Stimulated activated CD4-positive, alpha-beta T cell treated with anti-CD3 and anti-CD28 coated beads, Interleukin-4, amount 100 ng/mL, for 4 hours (primary cell): ENCODE measurements at places on chromosomes 5 and 9.

DNA sequence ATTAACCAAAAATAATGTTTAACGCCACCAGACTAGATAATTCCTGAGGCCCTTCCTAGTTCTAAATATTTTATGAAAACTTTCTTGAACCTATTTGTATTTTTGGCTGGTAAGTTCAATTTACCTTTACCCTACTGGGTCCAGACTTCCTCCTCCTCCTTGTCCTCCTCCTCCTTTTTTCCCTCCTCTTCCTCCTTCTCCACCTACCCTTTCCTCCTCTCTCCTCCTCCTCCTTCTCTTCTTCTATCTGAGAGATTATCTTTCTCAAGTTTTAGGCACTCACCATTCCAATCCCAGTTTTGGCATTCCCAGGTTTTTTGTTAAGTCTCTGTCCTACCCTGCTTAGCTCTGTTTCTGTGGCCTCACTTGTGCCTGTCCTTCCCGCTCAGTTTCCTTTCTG, 24.7 kb upstream of the RAPGEF1 start:
- no peak for DNase-seq

DNA sequence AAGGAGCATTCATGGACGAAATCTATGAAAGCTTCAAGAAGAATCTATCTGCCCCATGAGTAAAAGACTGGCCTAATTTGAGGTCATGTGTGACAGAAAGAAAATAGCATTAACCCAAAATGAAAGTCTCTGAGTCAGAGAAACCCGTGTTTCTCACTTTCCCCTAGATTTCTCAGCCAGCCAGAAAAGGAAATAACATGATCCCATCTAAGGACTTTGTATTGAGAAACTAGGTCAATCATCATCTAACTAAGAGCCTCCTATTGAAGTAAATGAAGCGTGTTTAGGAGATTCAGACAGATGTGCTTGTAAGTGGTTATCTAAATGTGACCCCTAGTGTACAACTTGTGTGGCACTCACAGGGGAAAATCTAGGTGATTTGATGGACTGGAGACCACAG, 77.3 kb upstream of the ZNF366 start:
- DNase-seq: no peak

DNA sequence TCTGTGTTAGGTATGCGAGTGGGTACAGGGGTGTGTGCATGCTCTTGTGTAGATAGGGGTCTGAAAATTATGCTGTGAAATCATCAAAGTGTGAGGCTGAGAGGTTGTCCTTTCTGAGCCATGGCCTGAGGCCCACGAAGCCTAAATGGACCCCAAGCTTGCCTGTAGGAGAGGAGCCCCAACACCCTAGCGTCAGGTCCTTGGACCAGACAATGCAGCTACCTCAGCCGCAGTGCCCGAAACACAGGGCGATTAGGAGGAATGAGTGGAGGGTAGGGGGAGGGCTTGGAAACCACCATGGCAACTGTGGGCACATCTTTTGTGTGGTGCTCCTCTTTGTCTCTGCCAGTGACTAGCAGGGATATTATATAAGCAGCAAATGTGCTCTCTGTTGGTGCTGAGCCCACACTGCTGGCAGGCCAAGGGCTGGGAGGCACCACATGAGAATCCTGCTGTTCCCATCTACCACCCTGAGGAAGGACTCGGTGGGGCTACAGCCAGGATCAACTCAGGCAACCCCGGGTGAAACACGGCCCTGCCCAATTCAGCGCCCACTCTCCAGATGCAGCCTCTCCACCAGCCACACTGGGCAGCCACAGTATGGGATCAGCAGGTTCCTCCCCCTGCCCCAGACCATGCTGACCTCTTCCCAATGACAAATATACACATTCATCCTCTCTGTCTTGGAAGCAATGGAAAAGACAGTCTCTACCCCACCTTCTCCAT, 84.6 kb upstream of the FSTL4 start:
- no peak for DNase-seq

DNA sequence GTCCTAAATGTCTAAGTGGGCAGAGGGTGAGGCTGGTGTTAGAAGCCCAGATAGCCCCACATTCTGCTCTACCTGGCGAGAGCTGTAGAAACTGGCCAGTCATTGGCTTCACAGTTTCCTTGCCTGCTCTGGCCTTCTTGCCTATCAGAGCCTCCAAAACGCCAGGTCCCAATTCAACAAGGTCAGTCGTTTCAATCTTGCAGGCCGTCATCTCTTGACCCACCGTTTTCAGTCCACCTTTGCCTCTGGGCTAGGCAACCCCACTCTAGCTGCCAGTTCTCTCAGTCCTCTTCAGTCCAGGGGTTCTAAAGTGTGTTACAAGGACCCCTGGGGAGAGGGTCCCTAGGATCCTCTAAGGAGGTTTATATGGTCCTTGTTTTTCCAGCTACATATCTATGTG, 20.0 kb upstream of the TIFAB start:
- DNase-seq: no peak

- DNase-seq: peak; percentile 9
Measured at GRCh38 chr9:27333241-27334052, 36.5 kb upstream of the EQTN start.

DNA sequence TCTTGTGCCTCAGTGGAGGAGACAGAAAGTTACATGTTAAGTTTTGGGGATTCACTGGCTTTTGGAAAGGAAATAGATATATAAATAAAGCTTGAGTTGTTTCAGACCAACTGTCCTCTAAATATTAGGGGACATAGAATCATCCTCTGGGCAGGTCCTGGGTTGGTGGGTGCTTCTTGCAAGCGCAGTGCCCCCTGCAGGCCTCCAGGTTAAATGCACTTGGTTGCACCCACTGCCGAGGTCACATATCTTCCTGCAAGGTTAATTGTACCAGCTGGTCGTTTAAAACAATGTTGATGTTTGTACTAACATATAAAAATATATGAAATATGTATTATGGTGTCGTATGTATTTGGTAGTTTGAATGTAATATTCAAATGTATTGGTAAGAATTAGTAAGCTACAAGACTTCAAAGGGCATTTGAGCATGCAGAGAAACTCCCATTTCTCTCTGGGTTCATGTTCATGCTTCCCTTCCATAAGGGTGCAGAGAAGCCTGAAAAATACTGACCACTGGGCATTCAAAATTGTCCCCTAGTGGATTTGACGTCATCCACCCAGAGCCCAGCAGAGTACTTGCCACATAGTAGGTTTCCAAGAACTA, 87.0 kb downstream of the ZNF618 start:
- peak; percentile 5 for DNase-seq

- no peak for DNase-seq
Measured at GRCh38 chr9:113349445-113350094, at the start of gene BSPRY. Gene BSPRY (plus strand): TSS chr9:113349541. CDS start chr9:113349580, 39 bp downstream.

- no peak for DNase-seq
Measured at GRCh38 chr5:38776149-38776896, 69.5 kb upstream of the OSMR start.

GRCh38 chr5:175356428-175356827, 87.6 kb downstream of the DRD1 start:
- no peak for DNase-seq

GRCh38 chr9:112559629-112560413, 73.2 kb downstream of the KIAA1958 start:
- no peak for DNase-seq

- DNase-seq: no peak
Measured at GRCh38 chr9:21392270-21392669, 7.1 kb upstream of the IFNA2 start.

DNA sequence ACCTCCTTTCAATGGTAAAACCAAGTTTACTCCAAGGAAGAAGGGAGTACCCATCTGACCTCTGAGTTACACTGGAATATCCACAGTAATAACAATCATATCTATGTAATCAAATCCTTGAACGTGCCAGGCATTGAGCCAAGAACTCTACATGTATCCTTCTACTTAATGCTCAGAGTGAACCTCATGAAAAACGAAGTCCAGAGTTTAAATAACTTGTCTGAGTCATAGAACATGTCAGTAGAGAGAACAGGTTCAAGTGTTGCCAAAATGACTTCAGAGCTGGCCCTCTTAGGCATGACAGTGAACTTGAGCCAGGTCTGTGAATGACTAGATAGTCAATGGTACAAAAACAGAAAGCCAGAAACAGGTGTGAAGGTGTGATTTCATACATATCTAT, 164.1 kb upstream of the ZNF618 start:
- DNase-seq: no peak

- no peak for DNase-seq
Measured at GRCh38 chr5:172926796-172927195, 32.4 kb upstream of the RPL26L1 start.

GRCh38 chr5:40603378-40603777, 76.3 kb upstream of the PTGER4 start:
- DNase-seq: no peak

DNA sequence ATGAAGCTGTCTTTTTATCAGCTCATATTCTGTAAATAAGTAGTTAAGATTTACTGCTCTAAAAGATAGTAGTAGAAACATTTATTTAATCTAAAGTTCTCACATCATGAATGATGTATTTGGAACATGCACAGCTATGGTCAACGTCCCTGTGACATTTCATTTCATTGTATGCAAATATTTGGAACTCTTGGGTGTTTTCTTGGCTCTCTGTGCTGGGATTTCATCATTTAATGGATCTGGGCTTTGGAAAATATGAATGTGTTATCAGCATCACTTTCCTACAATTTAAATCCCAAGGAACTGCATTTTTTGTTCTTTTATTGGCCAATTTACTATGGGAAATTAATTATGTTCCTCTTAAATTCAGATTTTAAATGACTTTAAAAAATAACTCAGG, 462.9 kb downstream of the SEMA5A start:
- DNase-seq: no peak

DNA sequence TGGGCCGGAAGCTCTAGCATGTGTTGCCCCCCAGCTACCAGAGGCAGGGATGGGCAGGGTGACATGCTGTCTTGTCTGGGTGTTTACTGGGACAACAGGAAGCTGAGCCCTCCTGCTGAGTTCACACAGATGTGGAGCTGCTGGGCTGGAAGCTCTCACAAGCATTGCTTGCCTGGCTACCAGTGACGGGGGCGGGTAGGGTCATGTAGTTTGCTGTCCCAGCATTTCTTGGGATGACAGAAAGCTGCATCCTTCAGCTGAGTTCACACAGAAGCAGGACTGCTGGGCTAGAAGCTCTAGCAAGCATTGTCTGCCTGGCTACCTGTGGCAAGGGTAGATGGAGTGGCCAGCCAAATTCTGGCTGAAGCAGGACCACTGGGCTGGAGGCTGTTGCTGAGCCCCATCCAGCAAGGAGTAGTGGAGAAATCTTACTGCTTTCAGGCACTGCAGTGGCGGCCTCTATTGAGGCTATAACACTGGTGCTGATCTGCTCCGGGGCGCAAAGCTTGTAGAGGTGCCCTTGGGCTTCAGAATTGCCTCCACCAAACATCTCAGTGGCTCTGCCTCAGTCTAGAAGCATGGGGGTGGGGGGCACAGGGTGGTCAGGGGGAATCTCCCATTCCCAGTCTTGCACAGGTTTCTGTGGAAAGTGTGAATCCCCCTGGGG, 25.1 kb downstream of the POLK start:
- no peak for DNase-seq

GRCh38 chr5:54309691-54310432, 511 bp downstream of the ARL15 start:
- DNase-seq: peak; percentile 21

- DNase-seq: no peak
Measured at GRCh38 chr5:120817044-120817985, 353.2 kb downstream of the PRR16 start.

DNA sequence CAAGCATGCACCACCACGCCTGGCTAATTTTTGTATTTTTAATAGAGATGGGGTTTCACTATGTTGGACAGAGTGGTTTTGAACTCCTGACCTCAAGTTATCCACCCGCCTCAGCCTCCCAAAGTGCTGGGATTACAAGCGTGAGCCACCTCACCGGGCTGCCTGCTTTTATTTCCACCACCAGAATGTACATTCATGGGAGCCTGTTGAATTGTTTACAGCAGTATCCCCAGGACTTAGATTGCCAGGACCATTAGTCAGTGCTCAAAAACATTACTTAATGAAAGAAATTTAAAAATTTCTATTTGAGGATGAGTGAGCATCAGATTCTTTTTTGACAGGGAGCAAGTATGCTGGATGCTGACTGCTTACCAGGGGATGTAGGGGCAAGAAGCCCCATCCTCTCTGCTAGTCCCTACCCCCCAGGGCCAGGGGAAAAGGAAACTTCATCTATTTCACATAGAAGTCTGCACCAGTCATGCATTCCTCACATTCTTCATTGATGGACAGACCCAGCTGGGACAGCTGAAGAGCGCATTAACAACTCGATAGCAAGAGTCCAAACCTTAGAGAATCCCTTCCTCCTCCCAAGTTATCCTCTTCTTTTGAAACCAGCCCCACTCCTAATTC, 10.3 kb upstream of the RGMB start:
- DNase-seq: no peak

- DNase-seq: no peak
Measured at GRCh38 chr9:7212101-7212500, 454.3 kb downstream of the KDM4C start.

GRCh38 chr5:95780597-95780996, 41.9 kb downstream of the GLRX start:
- no peak for DNase-seq

- DNase-seq: no peak
Measured at GRCh38 chr9:4600368-4600767, 61.7 kb upstream of the PLPP6 start.

DNA sequence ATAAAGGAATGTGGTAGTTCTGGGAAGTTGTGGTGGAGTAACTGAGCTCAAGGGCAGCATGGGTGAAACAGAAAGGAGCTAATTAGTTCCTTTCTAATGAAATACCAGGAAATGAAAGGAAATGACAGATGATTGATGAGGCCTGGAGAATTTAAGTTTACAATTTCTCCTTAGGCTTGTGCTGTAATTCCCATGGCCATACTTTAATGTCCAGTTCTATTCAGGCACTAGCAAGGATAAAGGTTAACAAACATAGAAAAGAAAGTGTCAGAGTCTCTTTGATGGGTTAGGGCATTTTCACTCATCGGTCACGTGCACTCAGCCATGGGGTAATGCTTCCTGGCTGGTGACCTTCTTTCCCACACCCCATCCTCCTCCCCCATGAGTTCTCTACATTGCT, 70.3 kb downstream of the CTSL start:
- no peak for DNase-seq

- DNase-seq: peak; percentile 72
Measured at GRCh38 chr5:16936150-16936988, at the start of gene MYO10. Gene MYO10 (minus strand): TSS chr5:16936288. CDS start chr5:16935808, 480 bp downstream.

DNA sequence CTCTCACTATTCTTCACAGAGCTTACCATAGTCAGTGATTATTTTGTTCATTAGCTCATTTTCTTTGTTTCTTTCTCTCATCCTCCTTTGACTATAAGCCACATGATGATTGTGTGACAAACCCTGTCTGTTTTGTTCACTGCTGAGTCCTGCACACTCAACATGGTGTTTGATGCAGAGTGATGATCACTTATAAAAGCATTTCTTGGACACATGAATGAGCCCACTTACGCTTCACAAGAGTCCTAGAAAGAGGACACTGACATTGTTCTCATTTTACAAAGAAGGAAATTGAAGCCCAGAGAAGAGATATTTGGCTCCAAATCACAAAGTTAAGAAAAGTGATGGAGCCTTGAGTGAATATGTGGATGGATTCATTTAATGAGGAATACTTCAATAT, 13.4 kb downstream of the ABLIM3 start:
- DNase-seq: no peak

DNA sequence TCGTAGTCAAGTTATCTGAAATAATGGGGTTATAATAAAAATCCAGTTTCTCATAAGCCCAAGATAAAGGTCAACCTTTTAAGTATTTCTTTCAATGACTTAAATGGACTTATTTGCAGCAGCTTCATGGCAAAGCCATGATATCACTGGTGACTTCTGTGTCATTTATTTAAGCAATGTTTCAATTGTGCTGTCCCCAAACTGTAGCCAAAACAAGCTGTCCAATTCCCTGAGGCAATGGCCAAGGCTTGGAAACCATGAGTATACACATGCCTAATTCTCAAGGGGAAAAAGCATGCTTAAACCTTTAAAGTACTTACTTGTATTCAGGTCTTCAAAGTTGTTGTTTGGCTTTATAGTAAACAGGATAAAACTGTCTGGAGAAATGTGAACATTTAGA, 376.4 kb upstream of the TNC start:
- no peak for DNase-seq
